ENCODE measurements at places on chromosomes 3 and 15.

GRCh38 chr3:179323197-179324110, 623 bp downstream of the ZNF639 start:
- peak; percentile 81 for DNase-seq

DNA sequence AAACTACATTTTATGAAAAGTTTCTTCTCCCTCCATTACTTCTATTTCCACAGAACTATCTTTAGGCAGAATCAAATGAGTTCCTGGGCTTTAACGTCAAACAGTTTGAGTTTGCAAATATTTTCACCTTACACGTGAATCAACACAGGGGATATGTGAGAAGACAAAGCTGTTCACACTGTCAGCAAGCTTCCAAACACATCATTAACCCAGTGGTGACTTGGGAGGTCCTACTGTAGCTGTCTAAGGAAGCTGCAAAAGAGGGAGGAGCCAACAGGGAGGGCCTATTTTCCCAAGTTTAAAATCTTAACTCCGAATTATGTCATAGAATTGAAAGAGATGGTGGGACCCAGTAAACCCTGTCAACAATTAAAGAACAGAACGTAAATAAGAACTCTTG, 337.8 kb upstream of the DNAJC19 start:
- no peak for DNase-seq

DNA sequence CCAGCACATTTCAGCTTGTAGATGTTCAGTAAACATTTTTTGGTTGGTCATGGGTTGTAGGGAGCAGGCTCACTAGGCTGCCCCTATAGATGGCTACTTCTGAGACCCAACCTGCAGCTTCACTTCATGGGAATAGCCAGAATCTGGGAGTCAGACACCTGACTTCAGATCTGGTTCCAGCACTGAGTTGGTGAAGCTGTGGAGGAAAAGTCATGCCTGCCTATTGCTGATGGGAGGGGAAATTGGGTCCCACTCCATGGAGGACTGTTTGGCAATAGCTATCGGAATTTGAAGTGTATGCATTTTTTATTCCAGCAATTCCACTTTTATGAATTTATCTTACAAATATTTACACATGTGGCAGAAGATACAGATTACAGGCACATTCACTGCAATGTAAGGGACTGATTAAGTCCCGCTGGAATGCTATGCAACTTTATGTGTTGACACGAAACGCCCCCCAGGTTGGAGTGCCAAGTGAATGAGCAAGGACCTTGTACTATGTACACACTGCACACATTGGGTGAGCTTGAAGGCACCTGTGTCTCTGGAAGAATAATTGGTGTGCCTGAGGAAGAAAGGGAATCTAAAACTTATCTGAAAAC, 7.8 kb upstream of the CCR1 start:
- no peak for DNase-seq

DNA sequence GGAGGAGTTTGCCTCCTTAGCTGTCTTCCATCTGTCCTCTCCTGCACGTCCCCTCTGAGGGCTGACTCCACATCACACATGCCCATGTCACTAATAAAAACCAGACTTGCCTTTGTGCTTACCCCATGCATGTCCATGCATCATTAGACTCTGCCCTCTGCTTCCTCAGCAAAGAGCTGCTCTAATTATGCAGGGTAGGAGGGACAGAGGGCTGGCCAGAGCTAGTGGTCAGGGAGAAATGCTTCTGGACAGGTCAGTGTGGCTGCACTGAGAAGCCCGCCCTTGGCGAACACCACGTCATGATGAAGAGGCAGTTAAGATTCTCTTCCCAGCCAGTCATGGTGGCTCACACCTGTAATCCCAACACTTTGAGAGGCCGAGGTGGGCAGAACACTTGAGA, 8.9 kb downstream of the CA12 start:
- DNase-seq, result no peak

Measured in activated T-cell treated with anti-CD3 and anti-CD28 coated beads, Interleukin-2, amount 50 U/mL, for 24 hours (primary cell).